Panc1 (cell line): ENCODE measurements at places on chromosomes 4 and X.

DNA sequence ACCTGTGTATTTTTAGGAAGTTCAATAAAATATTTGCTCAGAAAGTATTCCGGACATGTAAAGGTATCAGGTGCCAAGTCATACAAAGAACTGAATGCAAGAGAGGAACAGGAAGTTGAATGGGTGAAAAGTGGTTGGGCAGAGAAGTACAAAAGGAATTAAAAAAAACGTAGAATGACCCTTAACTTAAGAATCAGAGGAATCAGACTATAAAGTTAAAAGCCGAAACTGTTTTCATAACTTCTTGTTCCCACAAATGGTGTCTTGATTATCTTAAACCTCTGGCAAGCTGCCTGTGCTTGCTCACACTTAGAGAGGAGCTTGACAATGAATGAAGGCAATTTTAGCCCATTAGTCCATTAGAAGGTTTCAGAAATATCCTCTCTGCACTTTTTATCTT lies 81.6 kb upstream of the HHIP start:
- no peak for DNase-seq

GRCh38 chrX:43750248-43750676 lies 94.2 kb downstream of the MAOA start:
- no peak for DNase-seq

DNA sequence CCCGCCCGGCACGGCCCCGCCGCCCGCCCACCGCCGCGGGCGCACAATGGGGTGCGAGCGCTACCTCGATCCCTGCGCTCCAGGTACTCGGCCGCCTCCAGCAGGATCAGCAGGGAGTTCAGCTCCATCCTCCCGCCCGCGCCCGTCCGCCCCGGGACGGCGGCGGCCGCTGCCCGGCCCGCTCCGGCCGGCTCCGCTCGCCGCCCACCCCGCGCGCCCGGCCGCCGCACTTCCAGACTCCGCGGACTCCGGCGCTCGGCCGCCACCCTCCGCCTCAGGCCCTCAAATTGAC lies at the start of gene MXD4:
Gene MXD4 (minus strand): TSS at position 257 of the 292 bp plus-strand sequence. CDS start 129 bp downstream, at position 128.
- DNase-seq: no peak

DNA sequence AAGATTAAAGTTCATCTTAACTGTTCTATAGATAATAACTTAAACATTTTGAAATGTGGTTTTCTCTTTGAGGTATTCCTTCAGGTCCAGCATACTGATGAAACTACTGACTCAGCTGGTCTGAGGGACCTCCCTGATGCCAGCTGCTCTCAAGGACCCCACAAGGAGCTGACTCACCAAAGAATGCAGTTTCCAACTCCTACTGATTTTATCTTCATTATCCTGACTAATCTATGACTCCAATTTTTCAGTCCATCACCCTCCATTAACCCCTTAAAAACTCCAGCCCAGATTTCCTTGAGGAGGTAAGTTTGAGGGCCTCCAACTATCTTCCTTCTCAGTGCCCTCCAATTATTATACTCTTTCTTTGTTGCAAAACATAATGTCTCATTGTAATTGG lies 1.4 kb upstream of the UGT2B4 start:
- DNase-seq: no peak

DNA sequence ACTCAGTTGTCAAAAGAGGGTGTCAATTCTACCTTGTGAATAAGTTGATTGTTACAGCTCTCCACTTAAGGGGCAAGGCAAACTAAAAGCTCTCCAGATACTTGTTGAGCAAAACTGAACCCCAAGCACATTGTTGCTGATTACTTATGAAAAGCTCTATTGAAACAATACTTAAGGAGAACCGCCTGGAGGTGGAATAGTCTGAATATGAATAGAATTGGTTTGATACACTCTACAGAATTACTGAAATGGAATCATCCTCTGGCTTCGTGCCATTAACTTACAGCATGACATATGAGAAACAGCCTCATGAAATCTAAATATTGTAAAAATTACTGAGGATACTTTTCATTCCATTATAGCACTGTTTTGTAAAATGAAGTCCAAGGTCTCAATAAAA lies 127.0 kb upstream of the SH3RF1 start:
- DNase-seq: no peak

GRCh38 chr4:107017443-107018343 lies 18.4 kb downstream of the DKK2 start:
- DNase-seq: no peak

DNA sequence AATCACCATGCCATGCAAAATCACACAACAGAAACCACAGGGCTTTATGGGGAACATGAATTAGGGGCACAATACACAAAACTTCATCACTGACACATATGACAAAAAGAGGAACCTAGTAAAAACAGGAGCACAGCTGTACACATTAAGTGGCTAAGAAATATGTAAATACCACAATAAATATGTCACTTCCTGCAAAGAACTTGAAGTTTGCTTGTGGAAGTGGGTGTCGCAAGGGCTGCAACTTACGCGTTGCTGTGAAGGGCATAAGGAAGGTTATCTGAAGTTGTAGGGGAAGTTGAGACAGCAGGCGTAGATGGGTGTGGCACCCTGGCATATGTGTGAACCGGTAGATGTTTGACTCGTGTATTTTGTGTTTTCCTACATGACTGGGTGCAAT lies 42.4 kb downstream of the CLCN4 start:
- no peak for DNase-seq

DNA sequence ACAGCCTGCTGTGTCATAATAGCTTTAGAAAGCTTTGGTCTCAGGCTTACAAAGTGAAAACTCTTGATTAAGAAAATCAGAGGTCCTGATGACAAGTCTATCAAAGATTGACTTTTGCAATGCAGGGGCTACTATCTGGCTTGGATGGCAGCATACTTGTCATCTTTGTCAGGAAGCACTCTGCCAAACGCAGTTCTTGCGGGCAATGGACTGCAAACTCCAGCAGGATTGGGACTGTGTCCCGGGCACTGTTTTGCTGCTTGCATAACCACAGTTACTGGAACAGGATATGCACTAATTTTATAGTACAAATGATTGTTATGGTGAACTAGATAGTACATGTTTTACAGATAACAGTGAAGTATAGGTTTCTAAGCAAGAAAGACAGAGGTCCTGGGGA lies 185.6 kb downstream of the IQCM start:
- DNase-seq: no peak
